SJCRH30 (cell line): ENCODE measurements at places on chromosomes 1 and 21.
A peak's percentile ranks its signal among the peaks of the same experiment; 100 is the strongest.

- DNase-seq, result no peak
Measured at GRCh38 chr1:76136894-76137293, 62.3 kb downstream of the ST6GALNAC3 start.

DNA sequence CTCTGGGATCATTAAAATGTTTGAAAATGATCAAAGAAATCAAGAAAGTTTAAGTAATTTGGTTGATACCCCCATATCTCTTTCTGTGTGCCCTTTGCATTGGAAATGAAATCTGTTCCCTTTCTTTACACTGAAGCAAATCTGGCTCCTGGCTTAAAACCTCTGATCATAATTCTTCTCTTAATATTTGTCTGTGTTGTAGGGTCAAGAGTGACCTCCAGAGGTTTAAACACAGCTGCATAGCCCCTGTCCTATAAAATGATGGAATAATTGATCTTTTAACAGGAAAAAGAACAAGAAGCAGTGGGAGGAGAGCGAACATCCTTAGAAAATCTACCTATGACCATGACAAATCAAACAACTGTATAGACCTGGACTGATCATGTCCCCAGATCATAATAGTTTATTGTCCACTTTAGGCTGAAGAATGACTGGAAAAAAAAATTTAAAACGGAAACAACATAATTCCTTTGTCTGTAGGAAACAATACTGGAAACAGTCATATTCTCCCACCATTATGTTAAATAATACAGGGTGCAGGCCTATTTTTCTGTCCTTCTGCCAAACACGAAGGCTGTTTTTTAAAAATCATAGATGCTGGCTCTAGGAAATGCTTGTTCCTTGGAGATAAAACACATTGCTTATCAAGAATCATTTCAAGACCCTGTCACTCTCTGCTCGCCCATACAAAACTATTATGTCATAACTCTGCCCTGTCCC is 184.3 kb downstream of the NEGR1 start:
- no peak for DNase-seq

DNA sequence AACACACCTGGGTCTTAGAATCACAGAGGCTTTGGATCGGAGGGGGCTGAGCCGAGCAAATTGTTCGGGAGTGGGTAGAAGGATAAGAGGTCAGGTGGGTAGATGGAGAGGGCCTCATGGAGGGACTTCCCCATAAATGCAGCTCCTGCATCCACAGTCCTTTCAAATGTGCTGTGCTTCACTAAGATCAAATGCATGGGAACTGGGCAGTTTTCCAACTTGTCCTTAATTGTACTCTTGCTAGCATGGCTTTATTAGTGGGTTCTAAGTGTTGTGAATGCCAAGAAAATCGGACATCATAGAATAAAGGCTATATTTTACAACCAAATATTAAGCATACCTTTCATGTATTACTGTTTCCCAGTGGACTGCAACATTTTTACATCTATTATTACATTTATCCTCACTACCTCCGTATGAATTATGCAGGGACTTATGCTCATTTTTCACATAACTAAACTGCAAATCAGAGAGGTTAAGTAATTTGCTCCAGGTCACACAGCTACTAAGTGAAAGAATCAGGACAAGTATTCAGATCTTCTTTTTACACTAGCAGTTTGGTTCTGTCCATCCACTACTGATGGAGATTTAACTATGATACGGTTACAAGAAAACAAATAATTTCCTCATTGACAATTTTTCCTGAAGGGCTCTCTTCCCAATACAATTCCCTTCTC is 174.5 kb upstream of the RUNX1 start:
- no peak for DNase-seq

DNA sequence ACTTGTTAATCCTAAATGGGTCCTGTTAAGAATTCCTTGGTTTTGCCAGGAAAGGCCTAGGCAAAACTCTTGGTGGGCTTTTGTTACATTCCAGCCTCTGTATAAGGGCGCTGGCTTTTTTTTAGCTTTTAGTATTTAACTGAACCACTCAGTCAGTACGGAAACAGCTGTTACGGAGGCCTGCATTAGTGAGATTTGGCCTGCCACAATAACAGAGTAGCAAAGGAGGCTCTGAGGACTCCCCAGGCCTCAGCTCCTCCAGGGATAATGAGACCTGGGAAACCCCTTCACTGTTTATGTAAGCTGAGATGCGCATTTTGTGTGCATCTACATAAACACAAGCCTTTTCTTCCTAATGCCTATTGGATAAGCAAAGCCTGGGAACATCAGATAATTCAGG is 210.2 kb downstream of the APP start:
- peak; percentile 92 for DNase-seq

GRCh38 chr1:92877792-92878191 is 46.0 kb downstream of the RPL5 start:
- DNase-seq, result no peak

- DNase-seq, result peak; percentile 58
Measured at GRCh38 chr21:46457801-46458314, 833 bp upstream of the DIP2A start.

GRCh38 chr1:206953626-206954025 is 7.4 kb upstream of the PIGR start:
- no peak for DNase-seq

- DNase-seq, result no peak
Measured at GRCh38 chr1:235304549-235305451, 23.2 kb downstream of the ARID4B start.

GRCh38 chr1:179168536-179168935 is 60.9 kb downstream of the ABL2 start:
- DNase-seq, result no peak

DNA sequence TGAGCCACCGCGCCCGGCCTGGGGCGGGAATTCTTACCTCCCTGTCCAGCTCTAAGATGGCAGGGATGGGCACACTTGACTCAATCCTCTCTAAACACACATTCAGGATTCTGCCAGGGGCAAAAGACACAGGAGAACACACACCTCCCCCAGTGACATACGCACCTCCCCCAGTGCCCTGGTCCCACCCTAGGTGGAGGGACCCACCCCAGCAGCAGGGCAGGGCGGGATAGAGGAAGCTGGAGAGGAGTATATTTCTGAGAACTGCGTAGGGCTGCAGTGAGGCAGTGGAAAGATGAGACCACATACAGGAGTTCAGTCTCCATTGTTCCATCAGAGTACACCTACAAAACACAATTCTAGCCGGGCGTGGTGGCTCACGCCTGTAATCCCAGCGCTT is 92.5 kb downstream of the SDCCAG8 start:
- no peak for DNase-seq

- DNase-seq, result no peak
Measured at GRCh38 chr1:229111703-229112319, 159.1 kb upstream of the RAB4A start.

GRCh38 chr1:108028841-108029388 is 63.9 kb upstream of the VAV3 start:
- no peak for DNase-seq
